ENCODE measurements at places on chromosomes 16 and 17. TPM values are rescaled to one million over a fixed set of nuclear protein-coding genes. Genes with fewer than 3 reads are reported as not detected.

Gene HIGD1B
- not detected for total RNA-seq

Gene TP53TG3F
- total RNA-seq: not detected

Gene ERAL1
- total RNA-seq: 22.1 TPM

Gene C16orf96
- total RNA-seq: 0.17 TPM

Gene GINS2
- total RNA-seq: 2.9 TPM

Gene CSH1
- 11.7 TPM for total RNA-seq

Gene HOXB4
- 2.9 TPM for total RNA-seq

Gene TAT
- not detected for total RNA-seq

Gene MYH8
- not detected for total RNA-seq

Gene PLA2G10
- total RNA-seq: not detected

Gene PRR35
- total RNA-seq: not detected

Gene SLC43A2
- 6.6 TPM for total RNA-seq

Gene GRIN2A
- not detected for total RNA-seq

Gene IGSF6
- total RNA-seq: 0.25 TPM

Gene ZNF629
- 0.49 TPM for total RNA-seq

Gene WDR90
- 11.4 TPM for total RNA-seq

Gene MAP2K4
- total RNA-seq: 26.1 TPM

Gene OR2C1
- not detected for total RNA-seq

Gene SCGB1C2
- total RNA-seq: not detected

Gene ORC6
- 8.7 TPM for total RNA-seq

Gene DOC2A
- not detected for total RNA-seq

Gene RHBDL3
- not detected for total RNA-seq

Gene EMC6
- 27.2 TPM for total RNA-seq

Gene APOBR
- 6.8 TPM for total RNA-seq
